CD4-positive, alpha-beta memory T cell (primary cell): ENCODE measurements at places on chromosomes 2 and 18.

GRCh38 chr2:45128580-45128997 lies 119.3 kb upstream of the SIX2 start:
- DNase-seq: no peak

DNA sequence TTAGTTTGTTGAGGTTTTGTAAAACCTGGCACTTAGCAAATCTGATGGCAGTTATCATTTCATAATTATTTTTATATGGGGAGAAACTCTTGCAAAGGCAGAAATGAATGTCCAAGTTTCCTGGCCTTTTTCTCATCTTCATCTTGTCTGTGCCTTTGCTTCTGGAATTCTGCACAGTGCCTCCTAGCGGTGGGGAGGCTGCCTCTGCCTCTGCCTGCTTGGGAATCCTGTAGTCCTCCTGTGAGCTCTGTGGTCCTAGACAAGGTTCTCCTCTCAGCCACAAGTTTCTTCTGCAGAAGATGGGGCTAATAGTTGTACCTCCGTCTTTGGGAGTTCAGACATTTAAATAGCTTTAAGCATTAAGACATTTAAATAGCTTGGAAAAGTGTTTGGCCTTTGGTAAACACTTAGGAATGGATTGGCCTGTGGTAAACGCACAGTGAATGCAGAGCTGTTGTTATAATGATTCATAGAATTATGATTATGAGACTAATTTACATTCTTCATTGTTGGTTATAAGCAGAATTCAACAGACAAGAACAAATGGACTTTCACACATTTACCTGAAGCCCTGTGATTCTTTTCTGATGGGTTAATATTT lies 101.2 kb downstream of the ZNF236 start:
- no peak for DNase-seq

- DNase-seq: no peak
Observed at GRCh38 chr2:100320547-100321178, 1.6 kb downstream of the LONRF2 start.

DNA sequence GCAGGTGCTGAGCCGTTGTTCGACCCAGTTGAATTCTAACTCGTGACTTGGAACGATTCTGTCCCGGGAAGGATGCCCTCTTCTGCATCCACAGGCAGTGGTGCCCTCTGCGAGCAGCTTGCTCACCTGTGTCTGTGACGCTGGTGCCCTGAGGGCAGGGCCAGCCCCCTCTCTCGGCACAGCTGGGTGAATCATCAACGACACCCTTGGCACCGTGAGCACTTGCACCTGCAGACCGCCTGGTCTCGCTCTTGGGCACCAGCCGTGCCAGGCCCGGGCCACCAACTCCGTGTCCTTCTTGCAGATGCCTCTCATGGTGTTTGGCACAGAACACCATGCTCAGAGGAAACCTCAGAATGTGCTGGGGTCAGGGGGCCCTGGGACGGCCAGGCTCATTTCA lies 75.0 kb downstream of the SLC66A2 start:
- DNase-seq: no peak

- DNase-seq: no peak
Observed at GRCh38 chr2:120783969-120784372, 48.3 kb downstream of the GLI2 start.

GRCh38 chr2:33426666-33427231 lies 49.7 kb upstream of the RASGRP3 start:
- DNase-seq: no peak

- DNase-seq: no peak
Observed at GRCh38 chr2:42762823-42763804, 821 bp downstream of the OXER1 start.

- no peak for DNase-seq
Observed at GRCh38 chr2:38141501-38141900, 65.5 kb upstream of the CYP1B1 start.

DNA sequence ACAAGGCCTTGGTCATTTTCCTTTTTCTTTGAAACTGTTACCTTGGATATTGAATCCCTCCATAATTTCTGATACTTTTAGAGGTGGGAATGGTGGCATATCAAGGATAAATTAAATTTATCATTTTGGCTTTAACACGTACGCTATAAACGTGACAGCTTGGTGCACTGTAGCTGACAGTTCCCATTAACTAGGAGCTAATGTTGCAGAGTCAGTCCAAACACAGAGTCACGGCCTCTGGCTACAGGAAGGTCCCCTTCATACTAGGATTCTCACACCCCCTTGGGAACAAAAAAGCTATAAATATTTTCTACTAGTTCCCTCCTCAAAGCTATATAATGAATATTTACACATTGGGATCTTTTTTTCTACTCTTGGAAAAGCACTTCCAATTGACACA lies 17.7 kb upstream of the ERBB4 start:
- no peak for DNase-seq

- no peak for DNase-seq
Observed at GRCh38 chr18:55694291-55694690, 106.3 kb upstream of the TCF4 start.

GRCh38 chr2:169767243-169767888 lies 31.3 kb upstream of the SSB start:
- DNase-seq: peak; percentile 56

DNA sequence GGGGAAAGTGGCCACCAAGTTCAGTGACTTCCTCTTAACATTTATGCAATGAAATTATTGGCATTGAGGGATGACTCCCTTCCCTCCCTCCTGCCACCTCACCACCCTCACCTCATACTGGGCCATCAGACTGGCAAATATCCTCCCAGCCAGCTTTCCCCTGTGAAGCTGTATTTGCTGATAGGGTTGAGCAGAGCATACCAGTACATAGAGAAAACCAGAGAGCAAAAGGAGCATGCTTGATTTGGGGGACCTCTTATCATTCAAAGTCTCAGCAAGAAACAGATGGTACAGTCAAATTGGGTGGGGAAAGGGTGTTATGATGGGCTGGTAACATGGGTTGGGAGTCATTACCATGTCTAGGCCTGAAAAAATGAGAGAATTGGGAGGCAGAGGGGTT lies 19.1 kb upstream of the B3GNT2 start:
- no peak for DNase-seq

DNA sequence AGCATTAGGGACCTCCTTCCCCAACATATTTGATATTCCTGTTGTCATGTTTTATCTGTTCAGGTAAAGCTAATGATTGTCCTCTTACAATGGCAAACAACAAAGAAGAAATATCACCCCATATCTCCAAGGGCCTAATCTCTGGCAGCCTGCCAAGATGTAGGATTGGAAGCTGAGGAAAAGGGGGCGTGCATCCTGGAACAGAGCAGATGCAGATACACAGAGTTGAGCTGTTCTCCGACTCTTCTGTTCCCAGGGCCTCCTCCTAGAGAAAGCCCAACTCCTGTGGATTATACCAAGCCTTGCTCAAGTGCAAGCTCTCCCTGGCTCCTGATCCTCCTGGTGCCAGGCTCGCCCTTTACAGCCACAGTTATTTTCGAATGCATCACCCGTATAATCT lies 35.2 kb upstream of the CD207 start:
- no peak for DNase-seq

GRCh38 chr2:55395724-55396605 lies 23.7 kb downstream of the CCDC88A start:
- no peak for DNase-seq

DNA sequence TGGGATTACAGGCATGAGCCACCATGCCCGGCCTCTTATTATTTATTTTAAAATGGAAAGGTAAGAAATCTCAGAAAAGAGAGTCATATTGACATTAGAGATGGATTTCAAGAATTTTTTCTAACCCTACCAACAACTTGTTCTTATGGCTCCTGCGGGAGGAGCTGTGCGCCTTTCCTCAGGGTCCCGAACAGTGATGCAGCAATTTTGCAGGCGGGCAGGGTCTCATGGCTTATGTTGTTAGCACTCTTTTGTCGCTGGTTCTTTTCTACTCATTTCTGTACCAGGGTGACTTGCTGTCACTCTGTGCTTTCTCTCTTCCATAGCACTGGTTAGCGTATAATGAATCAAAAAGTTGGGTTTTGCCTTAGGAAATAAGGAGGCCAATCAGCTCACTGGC lies 148.8 kb upstream of the DLGAP1 start:
- no peak for DNase-seq

DNA sequence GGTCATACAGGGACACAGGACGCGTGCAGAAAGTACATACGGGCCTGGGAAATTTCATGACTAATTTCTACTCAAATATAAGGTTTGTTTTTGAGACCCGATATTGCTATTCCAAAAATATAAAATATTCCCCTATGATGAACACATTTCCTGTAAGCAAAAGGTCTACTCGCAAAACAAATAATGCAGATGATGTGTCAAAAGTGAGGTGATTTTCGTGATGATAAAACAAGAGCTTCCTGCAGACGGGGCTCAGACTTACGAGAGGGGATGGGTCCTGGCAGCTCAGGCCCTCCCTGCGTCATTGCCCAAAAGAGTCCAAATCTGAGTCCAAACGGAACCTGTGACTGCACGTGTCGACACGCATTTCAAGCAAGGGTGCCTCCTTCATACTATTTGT lies 62.7 kb downstream of the MBP start:
- peak; percentile 56 for DNase-seq

- no peak for DNase-seq
Observed at GRCh38 chr2:198188982-198189381, 384.6 kb downstream of the PLCL1 start.

DNA sequence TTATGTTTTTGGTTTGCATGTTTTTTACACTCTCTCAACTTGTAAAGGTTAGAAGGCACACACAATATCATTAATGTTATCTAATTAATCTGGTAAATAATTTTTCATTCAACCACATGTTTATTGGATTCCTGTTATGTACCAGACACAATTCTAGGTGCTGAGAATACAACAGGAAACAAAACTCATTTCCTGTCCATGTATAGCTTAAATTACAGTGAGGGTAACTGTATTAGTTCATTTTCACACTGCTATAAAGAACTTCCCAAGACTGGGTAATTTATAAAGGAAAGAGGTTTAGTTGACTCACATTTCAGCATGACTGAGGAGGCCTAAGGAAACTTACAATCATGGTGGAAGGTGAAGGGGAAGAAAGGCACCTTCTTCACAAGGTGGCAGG lies 270.5 kb downstream of the TRIB2 start:
- no peak for DNase-seq

DNA sequence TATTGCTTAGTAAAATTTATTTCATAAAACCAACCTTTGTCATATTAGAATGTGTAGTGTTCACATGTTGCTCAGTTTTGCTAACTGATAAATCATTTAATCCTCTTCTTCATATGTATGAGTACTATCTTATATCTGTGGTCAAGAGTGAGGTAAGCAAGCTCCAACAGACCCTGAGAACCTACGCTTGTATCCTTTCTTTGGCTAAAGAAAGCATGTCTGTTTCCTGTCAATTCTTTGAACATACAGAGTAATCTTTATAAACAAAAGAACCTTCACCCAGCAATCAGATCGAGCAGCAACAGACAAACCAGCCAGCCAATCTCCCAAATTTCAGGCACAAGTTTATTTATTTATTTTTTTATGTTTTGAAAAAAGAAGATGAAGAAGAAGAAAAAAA lies 6.4 kb downstream of the ADCYAP1 start:
- no peak for DNase-seq

GRCh38 chr2:202314116-202314515 lies 48.6 kb downstream of the NOP58 start:
- no peak for DNase-seq

- DNase-seq: peak; percentile 70
Observed at GRCh38 chr2:37635504-37636380, 35.7 kb downstream of the CDC42EP3 start.

DNA sequence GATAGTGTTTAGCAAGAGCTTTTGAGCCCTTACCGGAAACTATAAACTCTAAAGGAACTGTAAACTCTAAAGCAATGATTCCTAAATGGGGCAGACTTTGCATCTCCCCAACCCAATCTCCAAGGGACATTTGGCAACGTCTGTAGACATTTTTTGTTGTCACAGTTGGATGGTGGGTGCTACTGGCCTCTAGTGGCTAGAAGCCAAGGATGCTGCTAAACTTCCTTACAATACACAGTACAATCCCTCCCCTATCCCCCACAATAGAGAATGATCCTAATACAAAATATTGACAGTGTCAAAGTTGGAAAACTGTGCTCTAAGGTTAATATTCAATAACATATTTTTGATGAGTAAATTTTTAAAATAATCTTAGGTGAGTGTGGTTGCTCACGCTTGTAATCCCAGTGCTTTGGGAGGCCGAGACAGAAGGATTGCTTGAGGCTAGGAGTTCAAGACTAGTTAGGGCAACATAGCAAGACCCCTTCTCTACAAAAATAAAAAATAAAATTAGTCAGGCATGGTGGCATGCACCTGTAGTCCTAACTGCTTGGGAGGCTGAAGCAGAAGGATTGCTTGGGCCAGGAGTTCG lies 66.7 kb downstream of the PTPN4 start:
- DNase-seq: peak; percentile 49

GRCh38 chr2:205311201-205311600 lies 371.1 kb upstream of the NRP2 start:
- no peak for DNase-seq

- no peak for DNase-seq
Observed at GRCh38 chr2:196145256-196145655, 26.1 kb downstream of the STK17B start.

DNA sequence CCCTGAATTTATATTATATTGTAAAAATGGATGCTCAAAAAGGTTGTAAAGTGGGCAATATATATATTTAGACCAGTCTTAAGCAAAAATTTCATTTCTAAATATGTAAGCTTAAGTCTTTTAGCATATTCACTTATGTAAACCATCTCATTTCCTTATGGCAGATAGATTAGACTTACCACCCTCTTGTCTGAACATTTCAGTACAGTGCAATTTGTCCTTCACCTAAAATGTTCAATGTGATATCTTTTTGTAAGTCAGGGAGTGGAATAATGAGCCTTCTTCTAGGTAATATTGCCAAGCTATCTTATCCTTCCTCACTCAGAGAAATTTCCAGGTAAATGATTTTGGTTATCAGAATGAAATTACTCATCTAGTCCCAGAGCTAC lies 92.3 kb downstream of the KLF7 start:
- no peak for DNase-seq

DNA sequence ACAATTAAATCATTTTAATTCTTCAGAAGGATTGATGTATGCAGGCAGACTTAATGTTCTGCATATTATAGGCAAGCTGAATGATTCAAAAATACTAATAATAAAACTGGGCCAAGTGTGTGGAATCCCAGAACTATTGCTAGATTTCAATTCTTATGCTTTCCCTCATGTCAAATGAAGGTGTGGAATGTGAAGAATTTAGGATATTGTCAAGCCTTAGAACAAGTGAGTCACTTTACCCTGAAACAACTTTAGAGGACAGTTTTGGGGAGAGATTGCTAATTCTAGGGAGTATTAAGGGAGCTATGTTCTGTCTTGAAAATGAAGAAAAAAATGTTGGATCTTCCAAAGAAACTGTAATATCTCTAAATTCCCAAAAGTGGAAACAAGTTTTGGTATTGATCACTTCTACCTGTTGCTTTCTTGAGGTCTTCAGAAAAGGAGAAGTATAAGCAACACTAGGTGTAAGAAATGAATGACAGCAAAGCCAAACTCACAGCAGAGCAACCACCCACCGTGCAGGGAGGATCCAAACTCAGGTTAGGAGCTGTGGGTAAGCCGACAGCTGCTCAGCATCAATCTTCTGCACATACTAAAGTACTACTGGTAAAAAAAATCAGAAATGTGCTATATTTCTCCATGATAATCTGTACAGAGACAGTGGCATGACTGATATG lies 818.1 kb downstream of the SLC4A3 start:
- DNase-seq: no peak
